Activated naive CD8-positive, alpha-beta T cell treated with anti-CD3 and anti-CD28 coated beads, Interleukin-2, amount 50 U/mL, for 16 hours (primary cell): ENCODE measurements at places on chromosomes 3 and 15.

DNA sequence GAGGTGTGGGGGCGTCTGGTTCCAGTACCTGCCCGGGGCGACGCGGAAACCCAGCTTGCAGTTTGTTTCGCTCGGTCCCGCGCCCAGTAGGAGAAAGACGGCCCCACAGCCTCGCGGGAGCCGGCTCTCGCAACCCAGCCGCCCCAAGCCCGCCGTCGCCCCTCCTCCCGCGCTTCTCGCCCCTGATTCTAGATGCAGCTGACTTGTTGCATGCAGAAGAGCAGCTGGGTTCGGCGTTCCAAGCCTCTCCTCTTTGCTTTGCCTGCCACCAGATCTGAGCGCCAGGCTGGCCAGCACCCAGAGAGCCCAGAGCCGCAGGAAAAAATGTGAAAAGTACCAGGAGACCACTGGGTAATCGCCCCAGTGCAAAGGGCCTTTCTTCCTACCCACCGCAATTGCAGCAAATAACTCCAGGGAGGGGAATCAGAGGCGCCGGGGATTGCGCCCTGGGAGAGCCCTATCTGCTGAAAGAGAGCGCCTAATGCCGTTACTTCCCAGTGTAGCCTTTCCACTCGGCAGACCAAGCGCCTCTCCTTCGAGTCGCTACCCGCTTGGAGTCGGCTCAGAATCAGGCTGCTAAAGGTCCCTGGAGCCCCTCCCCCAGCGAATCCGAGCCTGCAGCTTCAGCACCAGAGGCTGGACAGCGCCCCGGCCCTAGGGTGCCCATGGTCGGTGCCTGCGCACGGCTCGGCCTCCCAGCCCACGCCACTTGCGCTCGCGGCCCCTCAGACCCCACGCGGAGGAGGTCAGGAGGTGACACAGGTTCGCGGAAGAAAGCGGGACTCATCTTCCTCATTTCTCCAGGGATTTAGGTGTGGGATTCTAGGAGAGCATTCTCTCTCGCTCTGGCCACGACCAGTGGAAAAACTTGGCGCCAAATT, 15.7 kb upstream of the AEN start:
- no peak for DNase-seq

DNA sequence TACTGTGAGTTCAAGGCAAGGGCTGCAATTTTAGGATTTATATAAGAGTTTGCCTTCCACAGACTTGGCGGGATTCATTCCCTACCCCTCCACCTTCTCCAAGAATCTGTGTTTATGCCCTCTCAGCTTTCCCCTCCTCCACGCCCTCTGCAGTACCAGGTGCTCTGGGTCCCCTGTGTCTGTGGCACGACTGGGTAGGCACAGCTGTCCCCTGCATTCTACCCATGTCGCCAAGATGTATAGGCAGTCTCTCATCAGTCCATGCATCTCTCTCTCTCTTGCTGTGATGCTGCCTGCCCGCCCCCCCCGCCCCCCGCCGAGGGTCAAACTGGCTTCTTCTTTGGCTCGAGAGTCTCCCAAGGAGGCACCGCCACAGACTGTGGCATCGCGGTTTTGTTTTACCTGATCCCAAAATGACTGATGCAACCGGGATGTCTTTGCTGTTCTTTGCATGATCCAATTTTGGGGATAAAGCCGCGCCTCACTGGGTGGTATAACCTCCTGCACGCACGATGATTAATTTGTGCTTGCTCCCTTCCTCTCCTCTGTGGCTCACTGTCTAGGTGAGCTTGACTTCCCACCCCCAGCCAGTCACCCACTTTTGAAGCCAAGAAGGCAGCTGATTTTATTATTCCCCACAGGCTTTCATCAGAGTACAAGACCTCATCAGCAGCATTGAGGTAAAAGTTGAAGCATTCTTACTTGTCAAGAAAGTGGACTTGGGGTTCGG, 43.7 kb downstream of the EFCAB12 start:
- no peak for DNase-seq

GRCh38 chr15:25242957-25243799, 195.6 kb downstream of the UBE3A start:
- no peak for DNase-seq

GRCh38 chr15:93213281-93213680, 124.3 kb upstream of the RGMA start:
- DNase-seq, result no peak

DNA sequence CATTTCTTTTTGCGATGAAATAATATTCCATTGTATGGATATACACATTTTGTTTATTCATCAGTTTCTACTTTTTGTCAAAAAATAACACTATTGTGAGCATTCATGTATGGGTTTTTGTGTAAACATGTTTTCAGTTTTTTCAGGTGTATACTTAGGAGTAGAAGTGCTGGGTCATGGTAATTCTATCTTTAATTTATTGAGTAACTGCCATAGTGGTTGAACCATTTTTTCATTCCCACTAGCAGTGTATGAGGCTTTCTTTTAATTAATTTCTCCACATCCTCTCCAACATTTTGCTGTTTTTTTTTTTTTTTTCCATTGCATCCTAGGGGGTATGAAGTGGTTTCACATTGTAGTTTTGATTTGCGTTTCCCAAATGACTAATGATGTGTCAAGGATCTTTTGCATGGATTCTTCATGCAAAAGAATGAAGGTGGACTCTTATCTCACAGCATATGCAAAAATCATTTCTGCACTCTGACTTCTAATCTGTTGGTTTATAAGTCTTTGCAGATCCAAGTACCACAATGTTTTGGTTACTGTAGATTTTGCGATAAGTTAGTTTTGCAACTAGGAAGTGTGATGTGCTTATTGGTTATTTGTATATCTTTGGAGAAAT, 12.6 kb downstream of the ATP2C1 start:
- no peak for DNase-seq

DNA sequence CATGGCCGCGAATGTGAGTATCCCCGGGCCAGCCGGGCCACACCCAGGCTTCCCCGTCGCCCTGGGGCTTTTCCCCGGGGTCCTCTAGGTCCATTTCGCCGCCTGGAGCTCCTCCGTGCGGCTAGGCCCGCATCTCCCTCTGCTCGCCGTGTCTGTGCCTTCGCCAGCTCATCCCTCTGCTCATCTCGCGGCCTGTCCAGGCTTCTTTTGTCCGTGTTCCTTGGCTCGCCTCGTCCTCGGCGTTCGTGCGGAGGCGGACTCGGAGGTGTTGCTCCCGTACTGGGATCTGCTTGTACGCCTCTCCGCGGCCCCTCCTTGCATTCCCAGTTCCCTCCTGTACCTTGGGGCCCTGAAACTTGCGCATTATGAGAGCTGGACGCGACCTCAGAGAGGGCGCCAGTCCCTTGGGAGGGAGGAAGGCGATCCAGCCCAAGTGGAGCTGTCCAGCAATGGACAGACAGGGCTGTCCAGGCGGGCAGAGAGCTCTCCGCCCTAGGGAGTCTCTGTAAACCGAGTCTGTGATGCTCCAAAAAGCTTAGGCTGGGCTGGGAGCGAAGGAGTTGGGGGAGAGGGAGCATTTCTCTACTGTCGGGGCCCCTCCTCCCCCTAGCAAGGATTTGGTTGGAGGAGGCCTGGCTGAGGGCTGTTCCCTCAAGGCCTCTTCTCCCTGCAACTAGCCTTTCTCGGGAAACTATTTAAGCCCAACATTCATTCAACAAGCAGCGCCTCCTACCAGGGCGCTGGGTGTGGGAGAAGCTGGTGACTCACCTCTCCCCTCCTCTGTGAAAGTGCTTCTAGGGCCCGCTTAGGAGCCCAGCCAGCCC, 553 bp downstream of the TMEM43 start:
- DNase-seq, result no peak

GRCh38 chr15:95235033-95235432, 1003.7 kb downstream of the MCTP2 start:
- DNase-seq, result no peak

GRCh38 chr3:38840987-38841386, 25.0 kb upstream of the SCN10A start:
- DNase-seq, result no peak

DNA sequence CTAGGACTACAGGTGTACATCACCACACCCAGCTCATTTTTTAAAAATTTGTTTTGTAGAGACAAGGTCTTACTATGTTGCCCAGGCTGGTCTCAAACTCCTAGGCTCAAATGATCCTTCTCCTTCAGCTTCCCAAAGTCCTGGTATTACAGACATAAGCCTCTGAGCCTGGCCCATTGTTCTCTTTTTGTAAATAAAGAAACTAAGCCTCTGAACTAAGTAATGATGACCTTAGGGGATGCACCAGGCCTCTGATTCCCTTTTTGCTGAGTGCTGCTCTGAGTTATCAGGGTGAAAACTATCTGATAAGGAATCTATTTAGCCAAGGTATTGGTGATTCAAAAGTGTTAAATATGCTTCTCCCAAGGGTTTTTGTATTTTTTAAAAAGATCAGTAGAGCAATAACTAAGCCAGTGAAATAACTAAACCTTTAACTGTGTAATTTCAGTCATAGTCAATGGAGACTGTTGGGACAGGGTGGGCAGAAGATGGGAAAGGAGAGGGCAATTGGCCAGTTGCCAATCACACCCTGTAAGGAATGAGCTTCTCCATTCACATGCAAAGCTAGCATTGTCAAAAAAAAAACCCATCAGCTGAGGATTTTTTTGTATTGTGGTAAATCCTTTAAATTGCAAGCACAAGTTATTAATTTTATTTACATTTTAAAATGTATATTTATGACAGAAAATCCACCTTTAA, 194.8 kb upstream of the PFN2 start:
- DNase-seq, result no peak

- no peak for DNase-seq
Measured at GRCh38 chr3:57852896-57853295, 96.8 kb downstream of the SLMAP start.

- no peak for DNase-seq
Measured at GRCh38 chr3:10292505-10293419, at the start of gene GHRL. Gene GHRL, minus strand, starts transcription at chr3:10292947. Its CDS starts 2,767 bp downstream, at chr3:10290180.

DNA sequence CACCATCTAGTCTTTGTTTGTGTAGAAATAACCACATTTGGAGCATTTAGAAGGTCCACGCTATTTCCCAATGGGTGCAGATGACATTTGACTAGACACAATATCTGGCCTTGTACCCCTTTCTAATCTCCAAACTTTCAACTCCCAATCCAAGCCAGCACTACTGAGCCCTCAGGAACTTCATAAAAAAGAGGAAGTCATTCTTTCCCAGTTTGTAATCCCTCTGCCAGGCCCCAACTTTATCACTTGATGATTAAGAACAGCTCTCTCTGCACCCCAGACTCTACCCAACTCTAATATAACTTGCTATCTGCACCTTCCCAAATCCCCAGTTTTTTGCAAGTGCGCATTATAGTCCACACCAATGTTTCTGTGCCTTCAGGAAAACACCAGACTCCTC, 170.2 kb downstream of the KCNMB2 start:
- no peak for DNase-seq

- no peak for DNase-seq
Measured at GRCh38 chr3:30059240-30059639, 547.2 kb upstream of the TGFBR2 start.

DNA sequence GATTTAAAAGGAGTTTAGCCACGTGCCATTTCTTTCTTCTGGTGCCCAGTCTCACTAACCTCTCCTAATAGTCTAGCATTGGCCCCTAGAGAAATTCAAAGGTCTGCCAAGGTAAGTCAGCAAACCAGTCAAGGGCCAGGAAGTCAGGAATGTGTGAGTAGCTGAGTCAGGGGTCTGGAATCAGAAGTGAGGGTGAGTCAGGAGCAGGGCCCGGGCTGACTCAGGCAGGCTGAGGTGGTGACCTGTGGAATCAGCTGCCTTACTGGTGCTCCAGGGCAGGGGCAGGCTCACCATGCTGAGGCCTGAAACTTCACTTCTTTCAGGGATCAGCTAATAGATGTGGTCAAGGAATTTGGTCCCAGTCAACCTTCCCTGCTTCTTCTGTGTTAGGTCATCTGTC, 105.8 kb upstream of the MYZAP start:
- DNase-seq, result no peak

DNA sequence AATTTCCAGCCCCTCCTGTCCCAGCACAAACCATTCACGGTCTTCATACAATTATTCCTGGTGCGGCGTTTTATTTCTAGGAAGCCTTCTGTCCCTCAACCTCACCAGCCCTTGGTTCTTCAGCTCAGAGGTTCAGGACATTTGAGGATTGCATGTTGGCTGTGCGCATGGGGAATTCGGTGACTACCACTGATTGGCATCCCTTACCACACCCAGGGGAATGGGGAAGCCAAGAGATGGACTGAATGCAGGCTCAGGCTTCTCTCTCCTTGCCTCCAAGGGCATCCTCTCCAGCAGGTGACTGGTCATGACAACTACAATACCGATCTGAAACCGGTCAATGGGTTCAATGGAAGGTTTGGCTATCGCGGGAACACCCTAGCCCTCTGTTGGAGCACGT, 153.8 kb downstream of the MTHFS start:
- DNase-seq, result no peak

DNA sequence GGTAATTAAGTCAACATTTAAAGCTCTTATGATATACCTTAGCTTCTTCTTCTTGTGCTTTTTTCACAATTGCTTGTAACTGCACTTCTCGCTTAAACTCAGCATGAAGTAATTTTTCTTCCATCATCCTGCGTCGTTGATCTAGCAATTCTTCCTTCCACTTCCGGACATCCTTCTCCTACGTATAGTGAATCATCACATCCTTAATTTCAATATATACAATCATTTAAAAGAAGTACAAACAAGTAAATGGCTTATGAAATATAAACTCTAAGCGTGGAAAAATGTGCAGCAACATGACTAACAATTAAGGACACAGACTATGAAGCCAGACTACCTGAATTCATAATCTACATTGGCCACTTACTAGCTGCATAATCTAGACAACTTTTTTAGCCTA, 151.4 kb downstream of the SCAPER start:
- DNase-seq, result no peak

GRCh38 chr15:65916664-65917406, 47.5 kb downstream of the RAB11A start:
- no peak for DNase-seq

DNA sequence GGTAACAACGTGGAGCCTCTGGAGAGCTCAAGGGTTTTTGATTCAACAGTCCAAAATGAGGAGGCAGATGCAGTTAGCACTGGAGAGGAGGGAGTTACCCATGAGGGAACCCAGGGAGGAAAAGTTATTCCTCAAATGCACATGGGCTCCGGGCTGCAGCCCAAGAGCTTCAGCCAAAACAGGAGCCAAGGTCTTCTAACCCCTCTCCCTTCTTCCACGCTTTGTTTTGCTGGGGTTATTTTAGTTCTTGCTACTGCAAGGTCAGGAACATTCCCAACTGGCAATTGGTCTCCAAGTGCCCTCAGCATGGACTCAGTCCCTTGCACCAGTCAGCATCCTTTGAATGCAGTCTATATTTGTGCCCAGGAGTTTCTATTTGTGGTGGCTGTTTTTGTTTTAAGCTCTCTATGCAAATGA, 90.0 kb downstream of the TGFBR2 start:
- DNase-seq, result no peak

GRCh38 chr3:8215821-8216220, 285.8 kb upstream of the LMCD1 start:
- DNase-seq, result no peak
